Stimulated activated CD8-positive, alpha-beta memory T cell treated with anti-CD3 and anti-CD28 coated beads, Interleukin-15, amount 100 ng/mL, for 1 hour (primary cell): ENCODE measurements at places on chromosomes 6 and 20.

DNA sequence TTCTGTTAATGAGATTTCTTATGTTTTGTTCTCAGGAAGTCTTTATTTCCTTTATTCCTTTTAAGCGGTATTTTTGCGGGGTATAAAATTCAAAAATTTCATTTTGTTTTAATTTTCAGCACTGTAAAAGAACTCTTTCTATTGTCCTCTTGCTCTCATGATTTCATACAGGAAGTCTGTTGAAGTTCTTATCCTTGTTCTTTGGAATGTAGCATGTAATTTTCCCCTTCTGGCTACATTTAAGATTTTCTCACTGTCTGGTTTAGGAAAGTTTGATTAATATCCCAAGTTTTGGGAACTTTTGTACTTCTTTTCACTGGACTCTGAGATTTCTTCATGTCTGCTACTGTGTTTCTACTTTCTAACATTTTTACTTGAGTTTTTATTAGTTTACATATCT lies 581.4 kb upstream of the GJE1 start:
- no peak for DNase-seq

DNA sequence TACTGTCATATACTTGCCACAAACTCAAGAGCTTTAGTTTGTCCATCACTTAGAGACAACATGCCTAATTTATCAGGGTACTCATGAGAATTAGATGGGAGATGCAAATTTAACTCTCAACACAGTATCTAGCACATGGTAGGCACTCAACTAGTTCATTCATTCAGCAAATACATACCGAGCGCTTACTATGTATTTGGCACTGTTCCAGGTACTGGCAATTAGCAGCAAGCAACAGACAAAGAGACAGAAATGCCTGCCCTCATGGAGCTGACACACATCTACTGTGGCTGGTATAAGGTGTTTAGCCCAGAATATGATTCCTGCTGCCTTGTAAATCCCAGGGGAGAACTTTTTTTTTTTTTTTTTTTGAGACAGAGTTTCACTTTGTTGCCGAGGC lies 4.8 kb downstream of the MICAL1 start:
- DNase-seq, result no peak

GRCh38 chr6:131867744-131868143 lies 59.9 kb downstream of the ENPP1 start:
- DNase-seq, result no peak

- DNase-seq, result no peak
These were observed 262.6 kb upstream of the PRND start for GRCh38 chr20:4459081-4459480.

DNA sequence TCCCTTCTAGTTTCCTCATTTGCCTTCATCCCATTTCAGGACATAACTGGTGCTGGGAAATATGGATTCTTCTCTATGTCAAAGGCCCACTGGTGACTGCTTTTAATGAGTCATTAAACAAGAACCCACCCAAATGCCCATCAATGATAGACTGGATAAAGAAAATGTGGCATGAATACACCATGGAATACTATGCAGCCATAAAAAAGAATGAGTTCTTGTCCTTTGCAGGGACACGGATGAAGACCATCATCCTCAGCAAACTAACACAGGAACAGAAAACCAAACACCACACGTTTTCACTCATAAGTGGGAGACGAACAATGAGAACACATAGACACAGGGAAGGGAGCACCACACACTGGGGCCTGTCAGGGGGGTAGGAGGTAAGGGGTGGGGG lies 310.7 kb downstream of the ESR1 start:
- no peak for DNase-seq

DNA sequence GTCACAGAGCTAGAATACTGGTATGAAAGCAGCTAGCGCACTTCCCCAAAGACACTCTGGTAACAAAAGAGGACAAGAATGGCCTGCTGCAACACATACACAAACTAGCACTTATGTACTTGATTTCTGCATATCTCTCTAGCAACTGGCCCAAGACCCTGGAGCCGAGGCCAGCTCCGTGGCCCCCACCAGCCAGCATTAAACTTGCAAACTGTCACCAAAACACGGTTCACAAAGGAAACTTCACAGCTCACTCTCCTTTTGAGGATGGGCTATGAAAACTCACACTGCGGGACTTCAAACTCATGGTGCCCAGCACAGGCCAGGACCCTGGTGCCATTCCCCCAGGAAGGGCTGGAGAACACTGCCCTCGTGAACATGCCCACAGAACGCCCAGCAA lies 115.9 kb upstream of the RPS6KA2 start:
- no peak for DNase-seq

DNA sequence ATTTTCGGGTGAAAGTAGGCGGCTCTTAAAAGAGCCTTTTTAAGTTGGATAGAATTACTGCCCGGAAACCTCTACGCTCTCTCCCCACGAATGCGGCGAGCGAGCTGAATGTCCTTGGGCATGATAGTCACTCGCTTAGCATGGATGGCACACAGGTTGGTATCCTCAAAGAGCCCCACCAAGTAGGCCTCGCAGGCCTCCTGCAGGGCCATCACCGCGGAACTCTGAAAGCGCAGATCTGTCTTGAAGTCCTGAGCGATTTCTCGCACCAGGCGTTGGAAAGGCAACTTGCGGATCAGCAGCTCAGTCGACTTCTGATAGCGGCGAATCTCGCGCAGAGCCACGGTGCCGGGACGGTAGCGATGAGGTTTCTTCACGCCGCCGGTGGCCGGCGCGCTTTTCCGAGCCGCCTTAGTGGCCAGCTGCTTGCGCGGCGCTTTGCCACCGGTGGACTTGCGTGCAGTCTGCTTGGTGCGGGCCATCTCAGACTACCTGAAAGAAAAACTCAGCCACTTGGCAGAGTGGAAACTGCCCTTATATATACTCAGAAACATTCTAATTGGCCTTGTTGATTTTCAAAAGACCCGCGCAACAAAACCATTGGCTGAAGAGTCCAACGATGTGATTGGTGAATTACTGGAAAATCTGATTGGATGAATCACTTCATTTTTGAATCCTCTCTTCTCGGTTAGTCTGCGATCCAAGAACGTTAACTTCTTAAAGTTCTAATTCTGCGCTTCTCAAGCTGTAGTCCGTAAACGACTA lies 93.9 kb upstream of the BTN3A2 start:
- peak; percentile 68 for DNase-seq
